ENCODE measurements at places on chromosomes 1 and 21.

DNA sequence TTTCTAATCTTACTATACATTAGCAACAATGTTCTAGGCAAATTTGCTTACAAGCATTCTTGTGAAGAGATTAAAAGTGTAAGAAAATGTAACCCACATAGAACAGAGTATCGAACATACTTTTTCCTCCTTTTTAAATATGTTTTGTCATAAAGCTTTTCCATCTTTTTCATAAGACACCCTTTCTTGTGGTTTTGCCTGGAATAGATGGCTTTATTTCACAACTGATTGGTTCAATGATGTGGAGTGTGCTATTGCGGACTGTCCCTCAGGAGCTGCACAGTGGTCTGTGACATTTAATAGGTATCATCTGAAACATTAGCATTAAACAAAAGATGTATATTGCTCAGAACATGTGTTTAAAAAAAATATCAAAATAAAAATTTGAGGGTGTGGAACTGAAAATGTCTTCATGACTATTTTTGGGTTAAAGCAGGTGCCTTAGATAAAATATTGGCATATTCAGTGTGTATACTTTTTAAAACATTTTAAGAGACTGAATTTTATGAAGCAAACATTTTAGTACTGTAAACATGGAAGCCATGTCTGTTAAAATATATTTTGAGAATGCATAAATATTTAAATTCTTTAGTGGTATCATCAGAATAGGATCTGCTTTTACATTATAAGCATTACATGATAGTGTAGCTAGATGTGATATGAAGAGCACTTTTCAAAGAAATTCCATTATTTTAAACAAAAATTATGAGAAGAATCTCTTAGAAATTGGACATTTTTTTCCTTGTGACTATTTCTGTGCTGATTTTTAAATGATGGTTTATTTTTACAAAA is 48.3 kb upstream of the C1orf146 start:
- no peak for DNase-seq

GRCh38 chr1:63112155-63112900 is 210.0 kb upstream of the FOXD3 start:
- DNase-seq: no peak

- no peak for DNase-seq
Measured at GRCh38 chr1:157091186-157091585, 8.4 kb downstream of the ETV3L start.

GRCh38 chr1:160971618-160972056 is 17.0 kb upstream of the ITLN2 start:
- no peak for DNase-seq

DNA sequence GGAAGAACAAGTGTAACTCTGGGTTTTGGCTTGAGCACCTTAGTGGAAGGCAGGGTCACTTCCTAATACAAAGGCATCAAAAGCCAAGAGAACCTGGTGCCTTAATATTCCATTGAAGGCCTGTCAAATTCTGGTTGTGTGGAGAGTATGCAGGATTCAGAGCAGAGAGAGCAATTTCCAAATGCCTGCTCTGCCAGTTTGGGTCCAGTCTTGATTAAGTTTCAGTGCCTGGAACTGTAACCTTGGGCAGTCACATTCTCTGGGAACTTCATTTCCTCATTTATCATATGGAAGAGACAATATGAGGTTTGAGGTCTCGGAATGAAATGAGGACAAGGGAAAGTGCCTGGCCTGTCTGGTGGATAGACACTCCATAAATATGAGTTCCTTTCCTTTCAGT is 198.0 kb upstream of the C8B start:
- DNase-seq: no peak

DNA sequence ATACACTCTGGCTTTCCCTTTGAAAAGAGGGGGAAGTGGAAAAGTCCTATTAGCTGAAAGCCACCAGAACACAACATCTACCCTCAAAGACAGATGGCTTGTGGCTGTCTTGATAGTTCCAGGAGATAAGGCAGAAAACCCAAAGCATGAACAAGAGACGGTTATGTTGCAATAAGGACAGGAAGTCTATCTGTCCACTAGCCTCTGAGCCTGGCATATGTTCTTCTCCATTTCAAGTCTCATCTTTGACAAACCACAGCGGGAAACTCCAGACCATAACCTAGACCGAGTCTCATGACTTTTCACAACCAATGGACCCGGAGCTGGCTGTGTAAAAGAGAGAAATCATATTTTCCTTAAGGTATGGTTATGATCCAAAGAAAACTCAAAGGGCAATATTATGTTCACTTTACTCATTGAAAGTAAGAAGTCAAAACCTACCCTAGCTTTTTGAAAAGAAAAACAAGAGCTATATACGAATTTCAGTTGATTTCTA is 33.8 kb downstream of the DUSP10 start:
- DNase-seq: peak; percentile 79

GRCh38 chr21:37168666-37169065 is 95.6 kb downstream of the TTC3 start:
- no peak for DNase-seq

DNA sequence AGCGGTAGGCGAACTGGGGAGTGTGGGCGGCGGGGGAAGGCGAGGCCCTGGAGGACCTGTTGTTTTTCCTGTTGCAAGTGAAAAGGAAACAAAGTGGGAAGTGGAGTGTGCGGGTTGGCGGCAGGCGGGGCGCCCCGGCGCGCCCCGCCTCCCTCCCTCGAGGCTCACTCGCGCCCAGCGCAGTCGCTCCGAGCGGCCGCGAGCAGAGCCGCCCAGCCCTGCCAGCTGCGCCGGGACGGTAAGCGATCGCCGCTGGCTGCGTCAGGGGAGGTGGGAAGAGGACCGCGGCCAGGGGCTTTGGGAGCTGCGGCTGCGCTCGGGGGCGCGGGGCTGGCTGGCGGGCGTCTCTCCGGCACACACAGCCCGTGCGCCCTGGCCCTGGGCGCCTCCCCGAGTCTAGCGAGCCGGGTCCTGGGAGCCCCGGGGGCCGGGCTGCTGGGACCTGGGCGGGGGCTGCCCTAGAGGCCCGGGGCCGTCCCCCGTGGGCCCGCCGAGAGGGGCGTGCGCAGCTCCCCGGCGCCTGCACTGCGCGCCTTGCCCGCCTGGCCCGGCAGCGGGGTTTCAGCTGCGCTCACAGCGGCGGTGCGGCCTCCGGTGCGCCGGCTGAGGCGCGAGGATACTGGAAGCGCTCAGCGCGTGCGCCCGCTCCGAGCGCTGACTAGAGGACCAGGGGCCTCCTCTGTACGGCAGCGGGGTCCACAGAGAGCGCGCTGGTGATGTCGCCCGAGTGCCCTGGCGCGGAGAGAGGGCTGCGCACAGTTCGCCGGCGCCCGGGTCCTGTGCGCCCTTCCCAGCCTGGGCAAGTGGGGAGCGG is at the start of gene PIK3CD:
Gene PIK3CD (plus strand): TSS at position 167 of the 814 bp plus-strand sequence. CDS start 58,725 bp downstream, outside the sequence.
- DNase-seq: peak; percentile 34

DNA sequence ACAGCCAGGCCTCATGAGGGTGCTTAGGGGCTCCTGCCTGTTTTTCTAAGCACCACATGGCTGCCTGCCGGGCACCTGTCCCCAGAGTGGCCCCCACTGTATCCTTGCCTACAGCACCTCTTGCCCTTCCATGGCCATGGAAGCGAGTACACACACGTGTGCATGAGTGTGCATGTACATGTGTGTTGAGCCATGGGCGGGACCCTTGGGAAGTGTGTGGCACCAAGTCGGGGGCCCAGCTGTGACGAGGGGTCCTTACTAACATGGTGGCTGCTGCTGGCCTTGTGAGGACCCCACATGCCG is 25.8 kb downstream of the KRTAP10-1 start:
- no peak for DNase-seq

DNA sequence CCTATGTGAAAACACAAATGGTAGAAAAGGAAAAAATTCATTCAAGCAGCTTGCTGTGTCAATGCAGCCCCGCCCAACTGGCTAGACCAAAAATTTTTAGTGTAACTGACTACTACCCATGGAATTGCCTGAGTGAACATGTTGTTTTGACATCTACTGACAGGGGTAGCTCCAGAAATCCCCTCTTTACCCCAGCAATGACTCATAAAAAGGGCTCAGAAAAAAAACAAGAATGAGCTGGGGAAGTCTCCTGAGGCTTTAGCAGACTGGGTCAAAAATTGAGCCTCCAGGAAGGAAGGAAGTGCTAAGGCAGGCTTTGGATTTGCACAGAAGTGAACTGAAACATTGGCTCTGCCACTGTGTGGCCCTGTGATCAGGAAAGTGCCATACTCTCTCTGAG is 24.4 kb upstream of the FGGY start:
- peak; percentile 28 for DNase-seq

- no peak for DNase-seq
Measured at GRCh38 chr1:228825840-228826484, 90.7 kb downstream of the RHOU start.

- DNase-seq: no peak
Measured at GRCh38 chr1:204285436-204286305, 71.9 kb upstream of the GOLT1A start.

- no peak for DNase-seq
Measured at GRCh38 chr21:35039595-35040289, 9.4 kb downstream of the RUNX1 start.

DNA sequence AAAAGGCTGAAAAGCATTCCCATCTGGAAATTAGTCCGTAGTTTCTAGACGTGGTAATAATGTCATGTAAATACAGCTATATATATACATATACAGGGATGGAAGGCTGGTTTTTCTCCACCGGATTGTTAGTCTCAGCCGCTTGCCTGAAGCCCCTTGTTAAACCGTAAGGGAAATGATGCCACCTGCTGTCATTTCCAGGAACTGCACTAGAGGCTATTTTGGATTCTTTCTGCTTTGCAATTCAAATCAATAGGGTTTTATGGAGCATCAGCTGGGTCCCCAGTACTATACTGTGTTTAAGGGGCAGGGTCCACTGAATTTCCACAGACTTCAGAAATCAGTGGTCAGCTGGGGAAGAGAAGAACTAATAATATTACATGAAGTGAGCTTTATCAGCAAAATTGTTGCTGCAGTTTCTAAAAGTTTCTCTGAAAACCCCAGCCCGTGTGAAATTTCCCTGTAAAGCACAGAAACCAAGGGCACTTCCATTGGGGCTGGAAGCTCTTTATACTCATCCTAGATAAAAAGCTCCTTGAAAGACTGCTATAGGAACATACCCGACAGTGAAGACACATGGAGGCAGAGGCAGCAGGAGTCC is 33.8 kb upstream of the MPZL1 start:
- DNase-seq: peak; percentile 83

DNA sequence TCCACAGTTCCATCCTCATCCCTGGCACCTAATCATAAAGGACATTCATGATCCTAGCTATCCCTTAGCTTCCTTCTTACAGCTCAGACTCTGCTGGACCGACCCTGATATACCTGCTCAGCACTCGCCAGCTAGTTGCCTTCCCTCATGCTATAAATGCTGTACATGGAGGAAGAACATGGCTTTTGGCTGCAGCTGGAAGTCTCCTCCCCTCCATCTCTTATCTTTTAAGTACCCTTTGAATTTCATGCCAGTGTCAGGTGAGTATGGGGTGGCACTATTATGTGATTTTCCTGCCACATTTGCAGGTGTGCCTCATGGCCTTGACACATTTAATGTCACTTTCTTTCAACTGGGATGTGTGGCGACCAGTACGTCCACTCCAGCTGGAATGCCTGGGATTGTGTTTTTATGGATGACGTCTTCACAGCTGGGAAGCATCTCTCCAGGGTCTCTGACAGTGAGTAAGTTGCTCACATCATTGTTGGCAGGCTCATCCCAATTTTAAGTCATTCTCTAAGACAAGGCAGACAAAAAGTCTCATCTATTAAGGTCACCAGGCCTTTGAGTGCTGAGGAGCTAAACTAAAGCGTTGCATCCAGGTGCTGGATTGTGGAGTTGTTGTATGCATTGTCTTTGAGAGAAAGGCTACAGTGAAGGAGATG is 43.4 kb downstream of the RUNX1 start:
- no peak for DNase-seq

- no peak for DNase-seq
Measured at GRCh38 chr1:37325509-37326437, 148.6 kb upstream of the ZC3H12A start.

DNA sequence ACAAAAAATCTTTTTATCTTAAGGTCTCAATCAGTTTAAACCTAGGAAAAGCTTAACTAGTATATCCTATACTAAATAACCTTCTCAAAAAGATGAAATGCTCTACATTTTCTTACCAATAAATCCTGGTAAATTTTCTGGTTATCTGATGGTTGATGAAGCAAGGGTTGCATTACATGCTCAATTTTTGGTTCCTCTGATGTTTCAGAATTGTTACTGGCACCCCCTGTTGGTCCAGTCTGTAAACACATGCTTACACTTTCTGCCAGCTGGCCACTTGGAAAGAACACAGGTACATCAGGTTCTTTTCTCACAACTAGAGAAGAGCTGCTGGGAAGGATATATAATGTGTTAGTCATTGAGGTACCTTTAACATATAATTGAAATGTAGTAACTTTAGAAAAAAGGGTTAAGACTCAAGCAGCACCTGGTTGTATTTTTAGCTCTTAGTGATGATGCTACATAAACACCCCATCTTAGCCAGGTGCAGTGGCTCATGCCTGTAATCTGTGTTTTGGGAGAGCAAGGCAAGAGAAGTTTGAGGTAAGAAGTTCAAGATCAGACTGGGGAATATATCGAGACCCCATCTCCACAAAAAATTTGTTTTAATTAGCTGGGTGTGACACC is 30.9 kb upstream of the TAL1 start:
- peak; percentile 49 for DNase-seq

DNA sequence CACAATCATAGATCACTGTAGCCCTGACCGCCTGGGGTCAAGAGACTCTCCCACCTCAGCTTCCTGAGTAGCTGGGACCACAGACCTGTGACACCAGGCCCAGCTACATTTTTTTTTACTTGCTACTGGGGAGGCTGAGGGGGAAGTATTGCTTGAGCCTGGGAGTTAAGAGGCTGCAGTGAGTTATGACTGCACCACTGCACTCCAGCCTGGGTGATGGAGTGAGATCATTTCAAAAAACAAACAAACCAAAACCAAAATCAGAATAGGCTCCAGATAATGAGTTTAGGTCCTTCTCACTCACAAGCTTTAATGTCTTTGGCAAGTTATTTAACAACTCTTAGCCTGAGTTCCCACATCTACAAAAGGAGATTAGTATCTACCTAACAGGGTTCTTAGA is 22.8 kb downstream of the WDR26 start:
- no peak for DNase-seq

DNA sequence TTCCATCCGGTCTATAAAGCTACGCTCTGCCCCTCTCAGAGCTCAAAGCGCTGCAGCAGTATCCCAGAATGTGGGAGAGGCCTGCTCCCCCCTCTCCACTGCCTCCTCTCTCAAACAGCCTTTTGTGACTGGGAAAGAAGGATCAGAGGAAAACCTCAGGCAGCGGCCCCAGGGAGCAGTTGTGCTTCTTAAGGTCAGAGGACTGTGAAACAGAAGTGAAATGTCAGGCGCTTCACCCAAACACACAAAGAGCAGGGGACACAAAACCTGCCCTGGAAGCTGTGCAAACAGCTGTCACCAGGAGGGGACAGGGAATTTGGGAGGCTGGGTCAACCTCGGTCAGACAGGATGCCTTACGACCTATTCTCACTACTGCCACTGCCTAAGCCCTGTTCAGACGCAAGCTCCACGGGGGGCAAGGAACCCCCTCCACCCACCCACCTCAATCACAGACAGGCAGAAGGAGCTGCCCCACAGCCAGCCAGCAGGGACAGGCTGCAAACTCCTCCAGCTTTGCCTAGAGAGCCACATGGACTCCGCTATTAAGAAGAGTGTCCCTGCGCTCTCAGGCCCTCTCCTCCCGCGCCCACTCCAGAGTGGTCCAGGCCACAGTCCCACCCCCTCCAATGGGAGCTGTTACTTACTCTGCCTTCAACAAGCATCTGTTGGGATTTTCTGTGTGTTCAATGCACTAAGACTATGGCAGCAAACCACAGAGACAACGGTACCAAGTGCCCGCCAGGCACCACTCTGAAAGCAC is 14.6 kb downstream of the SSBP3 start:
- DNase-seq: no peak
